ENCODE measurements at places on chromosomes 12 and 14.

GRCh38 chr12:44750468-44750867, 125.6 kb downstream of the NELL2 start:
- DNase-seq: no peak

DNA sequence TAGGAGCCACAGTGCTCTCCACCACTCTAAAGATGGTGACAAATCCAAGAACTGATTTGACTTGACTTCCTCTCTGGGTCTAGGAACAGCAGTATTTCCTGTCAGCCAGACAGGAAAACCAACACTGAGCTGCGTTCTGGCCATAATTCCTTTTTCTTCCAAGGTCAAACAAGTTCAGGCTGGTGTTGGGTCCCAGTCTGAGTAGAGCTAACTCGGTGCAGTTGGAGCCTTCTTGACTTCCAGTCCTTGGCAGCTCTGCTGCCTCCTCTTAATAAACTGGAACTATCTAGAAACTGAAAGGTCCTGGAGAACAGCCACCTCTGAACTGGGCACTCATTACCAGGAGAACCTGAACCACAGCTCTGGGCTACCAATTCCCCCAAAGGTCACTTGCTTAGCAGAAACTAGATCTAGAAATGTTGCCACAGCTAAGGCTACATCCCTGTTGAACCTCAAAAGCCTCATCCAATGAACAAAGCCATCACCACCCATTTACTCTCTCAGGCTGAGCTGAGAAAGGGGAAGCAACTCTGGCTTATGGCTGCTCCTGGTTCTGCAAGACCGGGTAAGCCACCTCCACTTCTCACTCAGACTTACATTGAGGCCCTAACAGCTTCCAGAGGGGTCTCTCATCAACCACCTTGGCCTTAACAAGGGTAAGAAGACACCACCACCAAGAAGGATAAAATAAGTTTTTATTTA, 27.7 kb downstream of the MAX start:
- no peak for DNase-seq

DNA sequence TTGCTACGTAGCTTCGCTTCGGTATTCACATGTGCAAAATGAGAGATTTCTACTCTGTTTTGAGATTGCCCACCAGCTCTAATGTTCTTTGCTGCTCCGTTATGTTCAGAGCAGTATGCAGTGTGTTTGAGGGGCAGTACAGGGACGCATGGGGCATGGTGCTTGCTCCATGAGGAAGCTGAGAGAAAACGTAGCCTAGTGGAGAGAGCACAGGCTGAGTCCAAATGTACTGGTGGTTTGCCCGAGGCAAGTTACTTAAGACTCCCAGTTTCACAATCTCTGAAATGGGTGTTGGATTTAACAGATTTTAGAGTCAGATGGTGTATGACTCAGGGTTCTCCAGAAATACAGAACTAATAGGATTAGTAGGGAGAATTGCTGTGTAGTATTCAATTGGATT, 310.5 kb downstream of the ETNK1 start:
- DNase-seq: no peak

- DNase-seq: no peak
Measured at GRCh38 chr12:51817027-51817953, 31.2 kb downstream of the FIGNL2 start.

DNA sequence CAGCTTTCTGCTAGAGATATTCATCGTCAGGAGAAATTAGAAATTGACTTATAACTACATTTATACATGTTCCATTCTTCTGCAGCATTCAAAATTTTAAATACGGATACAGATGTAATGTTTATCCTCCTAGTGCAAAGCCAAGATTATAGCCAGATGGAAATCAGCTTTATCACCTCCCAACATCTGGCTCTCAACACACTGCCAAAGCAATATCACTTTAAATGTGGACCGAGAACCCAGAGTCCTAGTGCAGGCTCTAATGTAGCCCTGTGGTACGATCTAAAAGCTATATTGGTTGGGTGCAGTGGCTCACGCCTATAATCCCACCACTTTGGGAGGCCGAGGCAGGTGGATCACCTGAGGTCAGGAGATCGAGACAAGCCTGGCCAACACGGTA, 6.5 kb downstream of the MLH3 start:
- DNase-seq: no peak

DNA sequence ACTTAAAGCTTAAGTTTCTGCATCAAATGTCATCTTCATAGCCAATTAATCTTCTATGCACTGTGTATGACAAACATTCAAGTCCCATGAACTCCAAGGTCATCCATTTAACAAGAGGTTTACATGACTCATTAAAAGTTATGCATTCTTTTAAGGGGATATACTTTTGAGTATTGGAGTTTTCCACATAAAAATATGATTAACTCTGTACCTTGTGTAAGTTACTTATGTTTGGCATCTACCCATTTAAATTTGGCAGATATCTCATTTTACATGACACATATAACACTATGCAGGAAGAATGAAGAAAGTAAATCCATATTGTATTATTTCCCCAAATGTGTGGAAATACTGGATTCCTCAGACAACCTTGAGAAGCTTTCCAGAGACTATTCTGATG, 240.2 kb downstream of the PAX9 start:
- no peak for DNase-seq

- DNase-seq: no peak
Measured at GRCh38 chr12:12839873-12840579, 26.9 kb downstream of the DDX47 start.

Measured in non-pigmented ciliary epithelial cell (primary cell).